ENCODE measurements at places on chromosomes 4 and X.

GRCh38 chr4:162017863-162018262 lies 145.9 kb downstream of the FSTL5 start:
- DNase-seq: no peak

- no peak for DNase-seq
Observed at GRCh38 chrX:19683358-19683757, 168.1 kb upstream of the MAP3K15 start.

- no peak for DNase-seq
Observed at GRCh38 chr4:149702414-149703293, 113.0 kb downstream of the IQCM start.

- no peak for DNase-seq
Observed at GRCh38 chr4:7630568-7631287, 196.0 kb upstream of the PSAPL1 start.

- no peak for DNase-seq
Observed at GRCh38 chrX:115364670-115365069, 75.2 kb downstream of the LUZP4 start.

- DNase-seq: no peak
Observed at GRCh38 chrX:9048801-9049200, 14.9 kb upstream of the FAM9B start.

- no peak for DNase-seq
Observed at GRCh38 chr4:168361365-168362024, 42.9 kb upstream of the DDX60 start.

GRCh38 chr4:106615961-106616360 lies 247.4 kb upstream of the GIMD1 start:
- DNase-seq: no peak

GRCh38 chr4:109729117-109729717 lies 653 bp downstream of the PLA2G12A start:
- DNase-seq: no peak

- peak; percentile 13 for DNase-seq
Observed at GRCh38 chrX:120365320-120365719, 3.4 kb downstream of the ATP1B4 start.

DNA sequence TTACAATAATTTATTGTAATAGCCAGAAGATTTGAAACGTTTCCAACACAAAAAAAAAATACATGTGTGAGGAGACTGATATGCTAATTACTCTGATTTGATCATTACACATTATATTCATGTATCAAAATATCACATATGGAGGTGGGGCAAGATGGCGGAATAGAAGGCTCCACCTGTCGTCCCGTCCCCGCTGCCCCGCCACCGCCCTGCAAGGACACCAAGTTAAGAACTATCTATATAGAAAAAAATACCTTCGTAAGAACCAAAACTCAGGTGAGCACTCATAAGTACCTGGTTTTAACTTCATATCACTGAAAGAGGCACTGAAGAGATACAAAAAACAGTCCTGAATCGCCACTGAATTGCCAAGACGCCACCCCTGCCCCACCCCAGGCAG lies 60.9 kb upstream of the SCRG1 start:
- DNase-seq: no peak

DNA sequence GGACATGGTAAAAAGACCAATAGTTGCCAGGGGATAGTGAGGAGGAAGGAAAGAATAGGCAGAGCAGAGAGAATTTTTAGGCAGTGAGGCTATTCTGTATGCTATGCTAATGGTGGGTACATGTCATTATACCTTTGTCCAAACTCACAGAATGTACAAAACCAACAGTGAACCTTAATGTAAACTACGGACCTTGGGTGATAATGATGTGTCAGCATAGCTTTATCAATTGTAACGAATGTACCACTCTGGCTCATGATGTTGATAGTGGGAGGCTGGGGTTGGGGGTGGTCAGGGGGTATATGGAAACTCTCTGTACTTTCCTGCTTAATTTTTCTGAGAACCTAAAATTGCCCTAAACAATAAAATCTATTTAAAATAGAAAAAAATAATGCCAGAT lies 37.7 kb upstream of the ACSL4 start:
- no peak for DNase-seq

DNA sequence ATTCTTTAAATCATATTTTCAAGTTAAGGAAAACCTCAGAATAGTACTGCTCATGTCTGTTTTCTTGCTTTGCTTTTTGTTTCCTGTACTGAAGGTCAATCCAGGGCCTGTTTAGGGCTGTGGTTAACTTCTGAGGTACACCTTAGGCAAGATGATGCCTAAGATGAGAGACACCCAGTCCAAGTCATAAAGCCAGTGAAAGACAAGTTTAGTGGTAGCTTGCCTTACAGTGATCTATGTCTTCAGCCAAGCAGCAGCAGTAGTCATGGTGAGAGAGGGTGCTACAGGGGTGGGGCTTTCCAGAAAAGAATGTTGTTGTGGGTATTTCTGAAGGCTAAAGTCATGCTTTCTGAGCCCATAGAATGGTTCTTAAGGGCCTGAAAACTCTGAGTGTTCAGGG lies 173.7 kb downstream of the VSIG4 start:
- DNase-seq: no peak

DNA sequence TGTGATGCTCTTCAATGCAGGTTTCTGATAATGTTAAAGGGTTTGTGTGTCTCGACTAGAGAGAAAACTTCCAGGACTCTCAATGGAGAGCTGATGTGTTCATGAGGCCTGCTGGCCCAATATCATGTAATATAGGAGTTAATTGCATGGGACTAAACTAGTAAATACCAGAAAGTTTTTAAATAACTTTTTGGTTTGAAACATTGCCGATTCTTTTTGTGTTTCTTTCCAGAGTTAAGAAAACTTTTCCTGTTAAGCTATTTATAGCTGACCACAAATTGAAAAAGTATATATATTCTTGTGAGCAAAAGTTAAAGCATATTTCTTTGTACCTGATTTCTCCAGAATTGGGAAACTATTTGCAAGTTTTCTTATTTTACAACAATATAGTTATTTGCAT lies 49.7 kb downstream of the FAM9B start:
- DNase-seq: no peak

DNA sequence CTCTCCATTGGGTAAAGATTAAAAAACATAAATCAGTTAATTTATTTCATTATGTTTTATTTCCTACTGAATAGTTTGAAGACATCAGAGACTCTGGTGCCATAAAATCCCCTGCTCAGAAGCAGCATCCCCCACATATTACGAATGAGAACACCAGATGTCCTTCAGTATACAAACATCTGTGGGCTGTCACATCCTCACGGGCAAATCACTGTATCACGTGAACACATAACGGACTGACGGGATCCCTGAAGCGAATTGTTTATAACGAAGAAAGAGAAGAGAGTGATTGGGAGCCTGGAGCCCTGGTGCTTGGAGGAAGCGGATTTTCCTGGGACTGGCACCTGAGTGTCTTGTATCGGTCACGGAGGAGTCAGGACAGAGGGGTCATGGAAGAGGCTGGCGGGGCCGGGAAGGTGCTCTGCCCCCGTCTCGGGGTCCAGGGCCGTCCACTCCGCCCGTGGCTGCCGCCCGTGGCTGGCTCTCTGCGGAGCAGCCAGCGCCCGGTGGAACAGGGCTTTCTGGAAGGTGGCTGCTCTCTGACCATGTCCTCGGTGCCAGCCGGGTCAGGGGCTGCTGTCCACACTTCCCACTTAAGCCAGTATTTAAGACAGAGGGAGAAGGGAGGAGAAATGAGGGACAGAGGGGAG lies 452.7 kb upstream of the FAT1 start:
- DNase-seq: no peak

- DNase-seq: no peak
Observed at GRCh38 chrX:123504630-123505270, 228.1 kb downstream of the THOC2 start.

DNA sequence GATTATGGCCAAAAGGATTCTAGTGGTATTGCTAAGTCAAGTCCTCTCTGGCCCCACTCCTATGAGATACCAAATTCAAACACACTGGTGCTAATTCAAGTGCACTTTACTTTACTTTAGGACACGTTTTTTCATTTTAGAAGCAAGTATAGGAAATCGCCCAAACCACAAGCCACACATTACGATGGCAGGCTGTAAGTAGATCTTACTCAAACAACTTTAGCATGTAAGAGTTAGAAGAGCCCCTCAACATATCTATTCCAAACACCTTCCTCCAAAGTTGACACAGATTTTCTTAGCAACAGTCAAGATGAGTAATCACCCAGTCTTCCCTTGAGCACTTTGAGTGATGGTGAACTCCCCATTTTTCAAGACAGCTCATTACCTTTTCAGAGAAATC lies 43.6 kb downstream of the DRD5 start:
- no peak for DNase-seq

DNA sequence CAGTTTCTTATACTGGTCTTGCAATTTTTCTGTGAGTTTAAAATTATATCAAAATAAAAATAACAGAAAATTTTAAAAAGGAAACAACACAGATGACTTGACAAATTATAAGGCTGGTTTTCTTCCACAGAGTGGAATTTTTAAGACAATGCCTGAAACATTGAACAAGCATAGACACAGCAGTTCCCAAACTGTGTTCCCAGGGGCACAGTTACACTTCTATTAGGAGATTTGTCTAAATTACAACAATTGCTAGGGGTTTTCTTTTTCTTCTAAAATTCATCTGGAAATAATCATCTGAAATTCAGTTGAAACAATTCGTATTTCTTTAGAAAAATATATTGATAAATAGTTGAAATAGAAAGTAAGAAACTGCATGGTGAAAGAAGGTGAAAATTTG lies 26.2 kb downstream of the PDE5A start:
- no peak for DNase-seq

DNA sequence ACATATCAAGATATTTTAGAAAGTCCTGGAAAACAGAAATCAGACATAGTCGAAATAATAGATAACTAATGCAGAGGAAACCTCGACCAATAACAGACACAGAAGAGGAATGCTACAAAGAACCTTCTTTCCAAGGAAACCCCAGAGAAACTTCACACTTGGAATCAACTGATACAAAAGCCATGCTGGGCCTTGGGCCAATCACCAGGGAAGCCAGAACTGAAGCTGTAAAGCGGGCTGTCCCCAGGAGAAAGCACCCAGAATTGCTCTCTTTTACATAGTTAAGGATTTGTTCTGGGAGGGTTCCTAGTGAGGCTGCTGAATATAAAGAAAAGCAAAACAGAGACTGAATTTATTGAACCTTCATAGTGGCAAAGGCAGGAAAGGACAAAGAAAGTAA lies 100.5 kb downstream of the PRDM5 start:
- DNase-seq: no peak

DNA sequence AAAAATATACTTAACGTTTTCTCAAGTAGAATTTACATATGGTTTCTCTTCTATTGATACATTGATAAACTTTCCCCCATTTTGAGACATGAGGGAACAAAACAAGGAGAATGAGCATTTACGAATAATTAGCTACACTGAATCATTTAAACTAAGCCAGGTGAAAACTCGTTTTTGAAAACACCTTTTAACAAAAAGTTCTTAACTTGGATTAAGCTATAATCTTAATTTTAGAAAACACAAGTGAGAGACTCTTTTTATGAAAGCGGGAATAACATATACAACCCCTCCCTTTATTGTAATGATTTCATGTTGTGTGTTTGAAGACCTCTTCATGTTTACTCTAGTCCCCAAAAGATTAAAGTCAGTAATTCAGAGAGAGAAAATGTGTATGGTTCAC lies 20.1 kb downstream of the PDLIM3 start:
- no peak for DNase-seq

GRCh38 chrX:150348365-150348764 lies 14.8 kb upstream of the MAMLD1 start:
- DNase-seq: no peak

DNA sequence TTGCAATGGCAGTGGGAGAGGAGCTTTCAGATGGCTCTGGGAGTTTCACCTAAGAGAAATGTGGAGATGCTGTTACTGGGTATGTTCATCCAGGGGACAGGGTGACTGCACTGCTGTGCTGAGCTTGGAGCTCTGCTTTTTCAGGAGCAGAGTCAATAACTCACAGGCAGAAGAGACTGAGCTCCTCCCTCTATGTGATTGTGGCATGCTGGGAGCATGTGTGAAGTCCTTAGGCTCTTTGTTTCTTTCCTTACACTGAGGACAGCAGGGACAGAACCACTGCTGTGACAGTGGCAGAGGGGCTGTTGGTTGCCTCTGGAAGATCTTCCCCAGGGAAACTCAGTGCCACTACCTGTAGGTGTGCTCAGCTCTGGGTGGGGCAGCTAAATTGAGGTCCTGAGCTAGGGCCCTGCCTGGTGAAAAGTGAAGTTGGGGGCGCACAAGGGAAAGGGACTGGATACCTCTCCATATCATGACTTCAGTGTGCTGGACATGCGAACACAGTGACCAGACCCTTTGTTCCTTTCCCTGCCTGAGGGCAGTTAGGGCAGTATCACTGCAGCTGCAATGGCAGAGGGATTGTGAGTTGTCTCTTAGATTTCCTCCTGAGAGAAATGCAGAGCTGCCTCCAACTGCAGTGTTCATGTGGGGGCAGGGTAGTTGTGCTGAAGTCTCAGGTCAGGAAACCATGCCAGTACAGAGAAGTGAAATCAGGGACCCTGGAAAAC lies 156.7 kb downstream of the TENT5D start:
- no peak for DNase-seq

GRCh38 chr4:169258141-169258540 lies 12.6 kb downstream of the SH3RF1 start:
- no peak for DNase-seq

DNA sequence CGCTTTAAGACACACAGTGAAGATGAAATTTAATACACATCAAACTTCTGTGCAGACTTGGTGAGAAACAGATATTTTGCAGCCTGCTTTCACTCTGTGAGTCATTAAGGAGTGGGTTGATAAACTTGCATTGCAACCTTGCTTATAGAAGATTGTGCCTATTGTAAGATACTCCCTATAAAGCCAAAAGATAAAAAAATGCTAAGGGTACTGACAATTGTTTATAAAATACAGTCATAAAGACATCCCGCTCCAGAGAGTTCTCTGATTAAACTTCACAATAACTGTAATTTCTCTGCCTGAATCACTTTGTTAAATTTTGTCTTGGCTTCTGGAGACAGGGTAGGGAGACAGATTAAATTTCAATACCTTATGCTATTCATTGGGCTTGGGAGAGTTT lies 49.1 kb downstream of the GALNT7 start:
- DNase-seq: no peak

- no peak for DNase-seq
Observed at GRCh38 chr4:3783693-3784306, 17.6 kb downstream of the ADRA2C start.

- no peak for DNase-seq
Observed at GRCh38 chrX:30620980-30621618, 32.1 kb upstream of the GK start.

DNA sequence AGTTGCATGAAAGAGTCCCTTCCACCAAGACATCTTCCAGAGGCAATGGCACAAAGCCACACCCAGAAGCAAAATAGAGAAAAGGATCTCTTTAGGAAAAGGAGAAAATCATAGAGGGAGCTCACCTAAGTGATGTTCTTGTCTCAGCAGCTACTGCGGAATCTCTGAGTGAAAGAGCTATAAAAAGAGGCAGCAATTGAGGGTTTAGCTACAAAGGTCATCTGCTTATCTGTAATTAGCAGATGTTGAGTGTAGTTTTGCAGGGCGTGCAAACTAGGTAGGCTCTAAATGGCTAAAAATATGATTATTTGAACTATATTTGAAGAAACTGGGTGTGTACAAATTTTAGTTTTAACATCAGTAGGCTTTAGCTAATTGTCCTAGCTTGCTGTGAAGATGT lies 276.0 kb downstream of the HS3ST1 start:
- no peak for DNase-seq

Data from progenitor cell of endocrine pancreas (in vitro differentiated cells).